ENCODE measurements at places on chromosomes 7 and 10.

- DNase-seq = no peak
These were observed 4.7 kb upstream of the SLIT1 start for GRCh38 chr10:97190450-97190849.

GRCh38 chr7:53470336-53470970, 435.0 kb downstream of the POM121L12 start:
- no peak for DNase-seq

DNA sequence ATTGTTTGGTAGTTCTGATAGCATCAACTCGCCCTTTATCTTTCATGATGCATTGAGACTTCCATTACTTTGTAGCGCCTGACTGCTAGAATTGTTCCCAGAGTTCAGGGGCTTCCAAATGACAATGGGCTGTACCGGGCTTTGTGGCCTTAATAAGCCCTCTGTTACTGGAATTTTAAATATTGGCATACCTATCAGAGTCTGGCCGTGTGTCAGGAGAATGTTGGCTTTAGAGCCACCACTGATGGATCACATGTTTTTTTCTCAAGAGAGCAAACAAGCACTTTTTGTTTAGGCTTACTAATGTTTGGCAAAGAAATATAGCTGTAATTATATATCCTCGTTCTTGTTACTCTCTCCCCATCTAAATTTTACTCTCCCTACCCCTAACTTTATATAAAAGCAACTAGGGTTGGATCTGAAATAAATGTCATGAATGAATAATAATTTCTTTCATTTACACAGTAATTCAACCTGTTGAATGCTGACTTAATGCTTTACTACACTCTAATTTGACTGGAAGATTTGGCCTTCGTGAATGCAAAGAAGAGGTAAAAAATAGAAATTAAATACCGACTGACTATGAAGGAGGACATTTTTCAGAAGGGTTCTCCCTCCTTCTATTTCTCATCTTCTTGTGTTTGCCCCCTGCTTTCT, 396.7 kb downstream of the AUTS2 start:
- no peak for DNase-seq

DNA sequence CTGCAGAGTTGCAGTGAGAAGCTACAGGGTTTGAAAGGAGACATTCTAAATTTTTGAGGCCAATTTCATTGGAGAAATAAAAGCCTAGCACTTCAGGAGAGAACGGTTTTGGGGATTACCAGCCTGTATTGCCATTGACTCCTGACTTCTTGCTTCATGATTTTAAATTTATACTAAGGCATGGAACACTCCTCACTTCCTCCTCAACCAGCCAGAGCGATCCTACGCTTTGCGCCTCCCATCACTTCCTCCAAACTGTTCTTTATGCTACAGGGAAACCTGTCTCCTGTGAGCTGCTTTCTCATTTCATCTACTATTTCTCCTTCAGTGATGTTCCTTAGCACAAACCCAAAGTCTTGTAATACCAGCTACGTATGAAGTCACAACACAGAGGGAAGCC, 495.1 kb downstream of the SUGCT start:
- no peak for DNase-seq

DNA sequence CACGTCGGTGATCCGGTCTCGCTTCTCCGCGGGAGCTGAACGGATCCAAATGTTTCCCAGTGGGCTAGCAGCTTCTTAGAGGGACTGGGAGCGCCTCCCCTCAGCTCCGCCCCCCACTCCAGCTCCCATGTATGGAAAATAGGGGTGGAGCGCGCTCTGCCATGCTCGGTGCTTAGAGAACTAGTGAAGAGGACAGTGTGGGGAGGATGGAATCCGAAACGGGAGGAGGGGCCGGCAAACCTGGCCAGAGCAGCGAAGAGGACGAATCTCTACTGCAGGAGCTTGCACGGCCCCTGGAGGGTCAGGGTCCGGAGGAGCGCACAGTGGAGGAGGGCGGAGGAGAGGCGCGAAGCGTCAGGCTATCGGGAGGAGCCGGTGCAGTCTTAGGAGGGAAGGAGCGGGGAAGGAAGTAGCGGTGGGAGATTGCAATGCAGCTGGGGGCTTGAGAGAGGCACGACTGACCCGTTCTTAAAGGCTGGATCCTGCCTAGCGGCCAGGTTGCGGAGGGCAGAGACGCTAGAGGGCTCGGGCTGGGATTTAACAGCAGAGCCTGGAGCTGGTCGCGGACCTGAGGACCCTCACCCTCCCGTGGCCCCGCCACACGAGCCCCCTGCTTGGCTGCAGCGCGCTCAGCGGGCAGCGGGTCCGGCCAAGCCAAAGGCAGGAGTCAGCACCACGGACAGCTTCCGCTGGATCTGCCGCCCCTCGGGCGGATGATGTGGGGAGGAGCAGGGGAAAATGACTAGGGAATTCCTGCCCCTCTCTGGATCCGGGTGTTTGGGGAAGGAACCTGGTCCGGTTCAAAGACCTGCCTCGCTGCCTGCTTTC, at the start of gene PRLHR:
Gene PRLHR (minus strand): TSS at position 51 of the 828 bp plus-strand sequence. CDS start 404 bp downstream, outside the sequence.
- peak; percentile 17 for DNase-seq

DNA sequence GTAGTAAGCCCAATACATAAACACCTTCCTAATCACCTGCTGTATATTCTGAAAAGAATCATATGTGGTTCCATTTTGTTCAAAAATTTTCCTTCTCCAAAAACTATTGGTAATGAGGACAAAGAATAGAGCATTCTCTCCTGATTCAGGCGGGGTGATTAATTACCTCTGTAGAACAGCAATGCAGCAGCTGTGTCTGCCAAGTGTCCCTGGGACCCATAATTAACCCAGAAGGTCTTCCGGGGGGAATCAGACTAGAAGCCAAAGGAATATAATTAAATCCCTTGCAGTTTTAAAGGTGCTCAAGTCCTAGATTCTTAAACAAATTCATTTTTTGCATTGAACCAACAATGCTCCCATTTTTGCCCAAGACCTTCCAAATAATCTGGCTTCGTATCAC, 60.3 kb upstream of the ABLIM1 start:
- DNase-seq = no peak
